ENCODE measurements at places on chromosomes 16 and 17. TPM values are rescaled to one million over a fixed set of nuclear protein-coding genes. Genes with fewer than 3 reads are reported as not detected.

KRT33B gene
- not detected for total RNA-seq

CTF1 gene
- total RNA-seq, result 0.47 TPM

- DNase-seq, result peak; percentile 70
Observed at GRCh38 chr16:1863681-1864460, 8.1 kb downstream of the MEIOB start.

MYH13 gene
- not detected for total RNA-seq

TAT gene
- total RNA-seq, result not detected

All from natural killer cell (primary cell).